ENCODE measurements at places on chromosomes 2 and 18.

DNA sequence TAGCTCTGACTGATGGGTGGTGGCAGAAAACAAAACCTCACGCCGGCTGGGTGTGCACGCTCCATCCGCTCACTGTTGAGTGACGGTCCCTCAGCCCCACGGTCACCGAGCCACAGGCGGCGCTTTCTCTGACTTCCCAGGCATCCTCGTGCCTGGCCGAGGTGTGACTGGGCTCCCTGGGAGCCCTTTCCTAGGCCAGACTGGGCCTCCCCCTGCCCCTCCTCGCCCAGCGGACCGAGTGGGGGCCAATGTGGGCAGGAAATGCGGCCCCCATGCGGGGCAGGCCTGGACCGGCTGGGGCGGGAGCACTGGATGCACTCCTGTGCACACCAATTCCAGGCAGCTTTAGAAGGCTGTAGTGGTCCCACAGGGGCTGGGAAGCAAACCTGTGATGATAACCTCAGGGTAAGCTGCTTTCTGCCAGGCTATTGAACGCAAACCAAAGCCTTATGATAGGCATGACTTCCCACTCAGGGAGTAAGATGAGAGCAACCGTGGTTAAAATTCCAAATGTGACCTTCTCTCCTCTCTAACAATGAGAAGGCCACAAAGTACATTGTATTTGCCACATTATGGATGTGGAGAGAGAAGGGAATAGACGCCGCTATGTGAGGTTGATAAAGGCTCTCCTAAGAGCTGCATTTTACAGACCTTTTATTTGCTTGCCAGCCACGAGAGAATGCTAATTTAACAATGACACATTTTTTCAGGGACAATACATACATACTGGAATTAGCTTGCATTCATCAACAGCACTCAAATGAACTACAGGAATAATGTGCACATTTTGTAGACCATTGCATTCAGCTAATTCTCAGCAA, 83.9 kb upstream of the PGAP1 start:
- no peak for DNase-seq
- H3K27me3 ChIP-seq, result peaks cover 8% of the 10 kb centered on the region
- no peaks in the 10 kb centered on the region for H3K36me3 ChIP-seq
- H3K4me1 ChIP-seq, result peaks cover 4% of the 10 kb centered on the region
- no peak overlapping the region for H3K27ac ChIP-seq
- H3K4me3 ChIP-seq, result no peak overlapping the region

GRCh38 chr18:56902653-56903052, 244.2 kb upstream of the BOD1L2 start:
- no peak overlapping the region for H3K4me3 ChIP-seq
- H3K36me3 ChIP-seq, result no peaks in the 10 kb centered on the region
- no peaks in the 10 kb centered on the region for H3K27me3 ChIP-seq

DNA sequence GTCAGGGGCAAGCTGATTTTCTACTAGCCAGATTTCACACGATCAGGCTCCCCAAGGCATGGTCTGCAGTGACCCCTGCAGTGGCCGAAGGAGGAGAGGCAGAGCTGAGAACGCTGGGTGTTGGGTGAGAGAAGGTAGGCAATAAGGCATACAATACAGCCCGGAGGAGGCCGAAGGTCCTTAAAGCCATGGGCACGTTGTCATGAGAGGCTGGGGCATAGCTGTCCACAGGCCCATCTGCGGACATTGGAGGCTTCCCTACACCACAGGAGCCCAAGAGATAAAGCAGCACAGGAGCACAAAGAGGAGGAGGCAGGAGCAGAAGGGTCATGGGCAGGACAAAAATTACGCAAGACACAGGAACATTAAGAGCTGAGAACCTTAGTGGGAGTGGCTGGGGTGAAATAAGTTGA, 16.7 kb upstream of the BZW1 start:
- H3K27ac ChIP-seq, result peak overlapping the region; percentile 45
- H3K4me1 ChIP-seq, result peaks cover 23% of the 10 kb centered on the region
- DNase-seq, result peak; percentile 82
- H3K4me3 ChIP-seq, result no peak overlapping the region
- no peaks in the 10 kb centered on the region for H3K36me3 ChIP-seq
- no peaks in the 10 kb centered on the region for H3K27me3 ChIP-seq

DNA sequence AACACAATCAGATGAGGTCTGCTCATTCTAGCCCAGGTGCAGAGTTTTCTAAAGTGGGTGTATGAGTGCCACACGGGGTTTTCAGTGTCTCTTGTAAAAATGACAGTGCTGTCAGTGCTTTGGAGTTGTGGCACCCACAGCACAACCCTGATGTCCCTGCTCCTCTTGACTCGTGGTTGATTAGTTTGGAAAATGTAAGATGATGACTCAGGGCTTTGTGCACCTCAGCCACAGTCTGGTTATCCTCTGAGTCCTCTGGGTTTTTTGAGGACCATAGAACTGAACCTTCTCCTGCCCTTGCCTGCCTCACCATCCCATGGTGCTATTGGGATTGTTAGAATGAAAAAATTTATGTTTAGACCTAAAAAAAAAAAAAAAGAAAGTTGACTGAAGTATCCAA, 105.6 kb downstream of the MYO1B start:
- DNase-seq, result no peak
- H3K27me3 ChIP-seq, result no peaks in the 10 kb centered on the region
- H3K27ac ChIP-seq, result no peak overlapping the region
- no peaks in the 10 kb centered on the region for H3K36me3 ChIP-seq
- H3K4me3 ChIP-seq, result no peak overlapping the region

DNA sequence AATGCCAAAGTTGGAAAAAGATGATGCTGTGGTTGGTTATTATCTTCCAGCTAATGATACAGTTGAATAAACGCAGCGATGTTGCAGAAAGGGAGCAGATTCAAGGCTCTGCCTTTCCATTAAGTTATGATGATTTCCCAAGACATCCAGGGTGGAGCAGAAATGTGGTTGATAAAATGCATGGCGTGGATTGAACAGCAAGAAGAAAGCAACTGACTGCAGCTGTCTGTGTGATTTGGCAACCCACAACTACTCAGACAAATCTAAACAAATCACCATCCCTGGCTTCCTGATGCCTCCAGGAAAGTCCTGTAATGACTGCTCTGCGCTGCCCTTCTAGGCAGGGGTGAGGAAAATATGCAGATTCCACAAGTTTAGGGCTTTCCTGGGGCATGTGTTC, 166.3 kb downstream of the NRP2 start:
- no peak overlapping the region for H3K4me3 ChIP-seq
- H3K27me3 ChIP-seq, result peaks cover 13% of the 10 kb centered on the region
- no peak overlapping the region for H3K27ac ChIP-seq
- no peaks in the 10 kb centered on the region for H3K4me1 ChIP-seq
- no peak for DNase-seq
- no peaks in the 10 kb centered on the region for H3K36me3 ChIP-seq

DNA sequence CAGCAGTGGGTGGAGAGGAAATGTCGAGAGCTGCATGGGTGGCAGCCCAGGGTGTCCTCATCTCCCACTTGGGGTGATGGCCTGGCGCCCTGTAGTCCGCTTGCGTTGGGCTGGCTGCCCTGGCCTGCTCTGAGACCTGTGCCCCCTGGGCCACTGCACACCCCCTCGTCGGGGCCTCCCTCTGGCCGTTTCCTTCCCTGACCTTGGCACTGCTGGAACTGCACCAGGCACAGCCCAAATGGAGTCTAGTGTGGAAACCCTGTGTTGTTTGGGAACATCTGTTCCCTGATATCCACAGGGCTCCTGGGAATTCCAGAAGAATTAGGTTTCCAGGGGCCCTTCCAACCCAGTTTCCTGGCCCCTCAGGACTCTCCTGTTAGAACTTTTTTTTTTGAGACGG, 13.9 kb downstream of the EFHD1 start:
- no peak for DNase-seq
- no peak overlapping the region for H3K27ac ChIP-seq
- H3K4me3 ChIP-seq, result no peak overlapping the region
- H3K4me1 ChIP-seq, result no peaks in the 10 kb centered on the region
- no peaks in the 10 kb centered on the region for H3K27me3 ChIP-seq
- no peaks in the 10 kb centered on the region for H3K36me3 ChIP-seq

DNA sequence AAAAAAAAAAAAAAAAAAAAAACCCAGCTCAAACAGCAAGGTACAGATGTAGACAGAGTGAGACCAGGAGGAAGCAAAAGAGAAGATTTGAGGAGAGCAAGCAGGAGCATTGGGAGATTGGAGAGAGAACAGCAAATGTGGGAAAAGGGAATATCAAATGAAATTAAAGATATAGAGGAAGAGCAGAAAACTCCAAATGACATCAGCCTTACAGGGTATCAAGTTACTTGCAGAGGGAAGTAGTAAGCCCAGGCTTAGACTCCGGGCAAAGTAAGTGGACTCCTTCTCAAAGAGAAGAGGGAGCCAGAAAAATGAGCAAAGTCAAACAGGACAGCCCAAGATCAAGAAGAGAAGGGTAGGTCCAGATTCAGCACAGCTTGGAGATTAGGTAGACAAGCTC, 93.3 kb upstream of the PPP1CB start:
- peaks cover 5% of the 10 kb centered on the region for H3K4me1 ChIP-seq
- H3K27ac ChIP-seq, result no peak overlapping the region
- no peak for DNase-seq
- 0 out of 3 replicates have a peak, but pooled peaks cover 4% of the 10 kb centered on the region for H3K27me3 ChIP-seq
- H3K4me3 ChIP-seq, result no peak overlapping the region

DNA sequence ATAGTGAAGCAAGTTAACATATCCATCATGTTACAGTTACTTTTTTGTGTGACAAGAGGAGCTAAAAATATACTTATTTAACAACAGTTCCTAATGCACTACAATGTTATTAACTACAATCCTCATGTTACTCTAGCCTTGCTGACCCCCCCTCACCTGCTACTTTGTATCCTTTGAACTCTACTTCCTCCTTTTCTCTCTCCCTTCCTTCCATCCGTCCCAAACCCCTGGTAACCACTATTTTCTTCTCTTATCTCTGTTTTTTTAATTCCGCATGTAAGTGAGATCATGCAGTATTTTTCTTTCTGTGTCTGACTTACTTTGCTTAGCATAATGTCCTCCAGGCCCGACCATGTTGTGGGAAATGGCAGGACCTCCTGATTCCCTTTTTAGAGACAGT, 59.4 kb downstream of the NPAS2 start:
- H3K4me1 ChIP-seq, result no peaks in the 10 kb centered on the region
- no peak overlapping the region for H3K27ac ChIP-seq
- DNase-seq, result no peak
- H3K4me3 ChIP-seq, result no peak overlapping the region

GRCh38 chr2:27931361-27931950, 40.9 kb downstream of the BABAM2 start:
- H3K27ac ChIP-seq, result no peak overlapping the region
- no peaks in the 10 kb centered on the region for H3K4me1 ChIP-seq
- H3K27me3 ChIP-seq, result no peaks in the 10 kb centered on the region
- DNase-seq, result no peak

GRCh38 chr2:178860551-178860950, 53.3 kb upstream of the TTN start:
- no peak overlapping the region for H3K27ac ChIP-seq
- no peaks in the 10 kb centered on the region for H3K27me3 ChIP-seq
- no peak overlapping the region for H3K4me3 ChIP-seq
- no peaks in the 10 kb centered on the region for H3K36me3 ChIP-seq

DNA sequence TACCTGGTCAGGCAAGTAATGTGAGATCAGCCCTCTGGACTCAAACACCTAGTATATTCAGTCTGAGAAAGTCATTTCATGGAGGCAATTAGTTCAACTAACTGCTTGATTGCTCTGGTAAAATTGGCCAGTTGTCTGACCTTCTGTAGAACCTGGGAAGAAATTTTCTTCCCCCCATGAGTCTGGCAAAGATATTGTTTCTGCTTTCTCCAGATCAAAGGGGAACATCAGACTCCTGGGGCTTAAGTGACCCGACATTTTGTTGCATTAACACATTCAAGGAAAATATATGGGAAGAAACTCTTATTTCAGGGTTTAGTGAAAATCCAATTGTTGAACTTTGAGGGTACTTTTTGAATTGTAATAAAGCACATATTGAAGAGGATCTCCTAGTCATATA, 375.1 kb downstream of the SUCLG1 start:
- no peaks in the 10 kb centered on the region for H3K4me1 ChIP-seq
- H3K36me3 ChIP-seq, result no peaks in the 10 kb centered on the region
- H3K27ac ChIP-seq, result no peak overlapping the region
- DNase-seq, result no peak
- H3K4me3 ChIP-seq, result no peak overlapping the region
- no peaks in the 10 kb centered on the region for H3K27me3 ChIP-seq
